ENCODE measurements at places on chromosomes 7 and 10.

DNA sequence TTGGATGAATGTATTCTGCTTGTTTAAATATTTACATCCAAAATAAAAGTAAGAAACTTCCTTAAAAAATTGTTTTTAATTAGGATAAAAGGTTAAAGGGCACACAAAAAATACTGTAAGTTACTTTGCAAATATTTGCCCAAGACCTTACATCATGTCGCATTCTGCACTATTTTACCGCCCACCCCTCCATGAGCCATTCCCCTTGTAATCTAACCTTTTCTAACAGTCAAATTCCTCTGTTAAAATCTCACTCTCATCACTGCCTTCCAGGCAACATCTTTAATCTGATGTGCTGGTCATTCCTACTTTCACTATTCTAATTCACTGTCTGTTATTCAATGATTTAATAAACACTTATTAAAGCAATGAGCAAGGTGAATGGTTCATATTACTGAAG, 23.2 kb downstream of the TSPAN12 start:
- no peak for DNase-seq

DNA sequence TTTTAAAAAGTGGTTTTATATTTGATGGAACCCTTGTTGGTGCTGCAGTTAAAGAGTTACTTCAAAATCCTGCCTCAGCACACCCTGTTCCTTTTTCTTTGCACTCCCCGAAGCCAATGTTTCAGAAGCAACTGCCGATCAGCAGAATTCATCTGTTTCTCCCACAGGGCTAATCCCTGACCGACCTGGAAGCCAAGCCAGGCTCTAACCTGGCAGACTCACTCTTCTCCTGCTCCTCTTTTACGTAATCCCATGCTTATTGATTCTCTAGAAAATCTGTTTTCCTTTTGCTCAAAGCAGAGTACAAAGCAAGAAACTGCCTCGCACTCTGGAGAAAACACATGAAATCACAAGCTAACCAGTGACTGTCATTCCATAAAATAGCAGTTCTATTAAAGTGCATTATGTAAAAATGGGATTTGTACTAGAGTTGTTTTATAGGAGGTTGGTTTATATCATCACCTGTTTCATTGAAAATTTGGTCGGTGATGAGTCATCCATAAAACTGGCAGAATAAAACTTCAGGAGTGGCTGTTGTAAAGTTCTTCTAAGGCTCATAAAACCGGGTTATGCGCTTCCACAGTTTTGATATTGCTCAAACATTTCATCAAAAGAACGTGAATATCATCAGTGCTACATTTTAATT, 99.9 kb downstream of the CNTNAP2 start:
- no peak for DNase-seq

- no peak for DNase-seq
Measured at GRCh38 chr10:32692174-32692573, 246.2 kb downstream of the CCDC7 start.

- no peak for DNase-seq
Measured at GRCh38 chr10:50415292-50415691, 164.0 kb upstream of the ASAH2 start.

- DNase-seq: no peak
Measured at GRCh38 chr10:96238646-96239623, 32.4 kb downstream of the BLNK start.

- no peak for DNase-seq
Measured at GRCh38 chr7:122100021-122100420, 44.0 kb downstream of the AASS start.

DNA sequence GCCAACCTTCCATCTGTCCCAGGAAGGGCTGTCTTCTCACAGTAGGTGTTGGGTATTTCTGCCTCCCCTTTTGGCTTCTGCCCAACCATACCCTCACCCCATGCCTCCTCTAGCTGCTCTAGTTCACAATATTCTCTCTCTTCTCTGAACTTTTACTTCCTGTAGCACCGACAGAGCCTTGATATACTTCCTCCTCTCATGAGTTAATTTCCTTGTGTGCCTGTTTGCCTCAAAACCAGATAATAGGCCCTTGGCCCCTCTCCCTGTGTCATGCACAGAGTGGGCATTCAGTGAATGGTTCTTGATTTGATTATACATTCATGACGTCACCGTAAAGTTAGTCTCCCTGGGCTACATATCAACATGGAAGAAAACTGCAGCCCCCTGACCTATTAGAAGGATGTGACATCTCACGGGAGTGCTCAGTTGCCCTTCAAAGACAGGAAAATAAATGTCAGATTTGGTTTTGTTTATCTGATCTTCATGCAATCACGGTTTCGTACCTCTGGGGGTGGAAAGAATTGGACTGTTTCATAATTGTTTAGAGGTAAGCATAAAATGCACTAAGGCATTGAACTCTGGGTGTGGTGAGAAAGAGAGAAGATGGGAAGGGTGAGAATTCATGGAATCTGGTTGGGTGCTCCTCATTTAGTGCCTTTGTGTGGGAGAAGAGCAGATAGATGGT, 127.7 kb downstream of the ITIH5 start:
- DNase-seq: no peak

- DNase-seq: peak; percentile 48
Measured at GRCh38 chr10:29669149-29669548, 34.4 kb upstream of the SVIL start.

DNA sequence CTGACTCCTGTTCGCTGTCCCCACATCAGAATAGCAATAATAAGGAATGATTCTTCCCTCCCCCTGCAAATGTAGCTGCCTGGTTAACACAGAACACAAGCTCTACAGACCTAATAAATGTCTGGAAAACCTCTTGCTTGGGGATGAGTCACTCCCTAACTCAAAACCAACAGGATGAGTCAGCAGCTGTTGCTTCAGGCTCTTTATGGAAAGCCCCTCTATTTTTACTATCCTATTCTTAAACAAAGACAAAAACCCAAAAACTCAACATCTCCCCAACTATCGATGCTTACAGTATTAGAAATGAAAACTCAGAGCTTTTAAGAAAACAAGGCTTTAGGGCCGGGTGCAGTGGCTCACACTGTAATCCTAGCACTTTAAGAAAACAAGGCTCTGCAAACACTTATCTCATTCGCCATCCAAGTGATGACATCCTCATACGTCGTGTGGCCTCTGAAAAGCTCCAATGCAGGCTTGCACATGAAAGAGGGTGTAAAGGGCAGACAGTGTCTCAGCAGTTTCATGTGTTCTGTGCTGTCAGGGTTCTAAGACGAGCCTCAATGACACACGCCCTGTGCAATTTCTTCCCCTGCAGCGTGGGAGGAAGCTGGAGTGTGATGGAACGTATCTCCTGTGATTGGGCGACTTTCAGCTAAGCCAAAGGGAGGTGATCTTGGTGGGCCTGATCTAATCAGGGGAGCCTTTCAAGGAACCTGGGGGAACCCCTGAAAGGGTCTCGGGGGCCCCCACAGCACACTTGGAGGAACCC, 70.1 kb downstream of the AMZ1 start:
- DNase-seq: peak; percentile 88

DNA sequence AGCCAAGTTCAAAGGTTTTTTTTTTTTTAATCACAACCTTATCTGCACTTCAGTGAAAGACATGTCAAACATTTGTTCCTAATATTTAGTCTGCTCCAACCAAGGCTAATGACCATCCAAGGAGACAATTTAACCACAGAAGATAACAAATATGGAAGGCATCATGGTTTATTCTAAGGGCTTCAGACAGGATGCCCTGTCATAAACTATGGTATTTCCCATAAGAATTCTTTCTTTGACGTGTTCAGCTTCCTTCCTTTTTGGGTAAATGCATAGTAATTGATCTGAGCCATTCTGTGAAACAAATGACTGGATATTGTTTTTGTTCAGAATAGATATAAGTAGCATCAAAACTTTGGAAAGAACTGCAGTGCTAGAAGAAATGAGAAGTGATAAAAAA, 326.5 kb upstream of the AOAH start:
- DNase-seq: peak; percentile 54

DNA sequence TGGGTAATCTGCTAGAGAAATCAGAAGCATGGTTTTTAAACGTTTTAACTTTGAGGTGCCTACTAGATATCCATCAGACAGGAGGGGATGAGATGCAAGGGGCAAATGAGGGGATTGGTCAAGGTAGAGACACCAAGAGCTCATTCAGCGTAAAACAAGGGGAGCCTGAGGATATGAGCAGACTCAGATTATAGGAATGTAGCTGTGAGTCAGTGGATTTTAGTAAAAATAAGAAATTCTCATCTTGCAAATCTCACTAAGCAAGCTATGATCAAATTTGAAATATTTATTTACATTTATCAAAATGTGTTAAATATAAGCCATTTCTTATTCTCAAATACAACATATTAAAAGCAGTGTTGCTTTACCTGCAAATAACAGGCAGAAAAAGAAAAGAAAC, 21.4 kb upstream of the TFEC start:
- DNase-seq: no peak
